ENCODE measurements at places on chromosomes 5 and 9.

- DNase-seq: no peak
These were observed 184.0 kb downstream of the GNAQ start for GRCh38 chr9:77847626-77848025.

- DNase-seq: no peak
These were observed 77.3 kb downstream of the AMBP start for GRCh38 chr9:114000671-114001409.

GRCh38 chr5:1726956-1727355 lies 72.7 kb downstream of the MRPL36 start:
- no peak for DNase-seq

GRCh38 chr9:131335368-131335755 lies 45.8 kb downstream of the PLPP7 start:
- no peak for DNase-seq

DNA sequence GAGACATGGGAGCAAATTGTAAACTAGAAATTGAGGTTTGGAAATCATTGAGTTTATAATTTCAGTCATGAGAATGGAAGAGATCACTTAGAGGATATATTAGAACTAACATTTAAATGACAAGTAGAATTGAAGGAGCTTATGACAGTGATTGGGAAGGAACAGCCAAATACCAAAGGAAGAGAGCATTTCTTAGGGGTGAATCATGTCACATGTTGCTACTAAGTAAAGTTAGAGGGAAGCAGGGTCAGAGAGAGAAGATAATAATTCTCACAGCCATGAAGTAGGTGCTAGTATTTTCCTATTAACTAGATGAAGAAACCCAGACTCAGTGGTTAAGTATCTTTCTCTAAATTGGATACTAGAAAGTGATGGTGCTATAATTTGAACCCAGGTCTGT lies 59.3 kb downstream of the COMMD10 start:
- DNase-seq: no peak

- DNase-seq: no peak
These were observed 6.1 kb upstream of the RNF183 start for GRCh38 chr9:113309204-113309813.

DNA sequence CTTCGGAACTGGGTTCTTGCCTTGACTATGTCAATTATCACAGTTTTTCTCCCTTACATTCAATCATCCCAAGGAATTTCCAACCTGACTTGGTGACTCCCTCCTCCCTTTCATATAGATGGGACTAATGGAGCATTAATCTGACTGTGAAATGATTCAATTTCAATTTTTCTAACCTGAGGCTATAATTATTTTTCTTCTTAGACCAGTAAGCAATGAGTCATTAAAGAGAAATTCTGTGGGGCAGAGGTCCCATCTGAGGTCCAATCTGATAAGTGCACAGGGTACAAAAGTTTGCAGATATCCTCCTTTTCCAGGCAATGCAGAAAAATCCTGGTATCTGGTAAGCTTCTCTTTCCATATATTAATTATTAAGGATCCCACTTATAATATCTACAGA lies 18.9 kb downstream of the PDE4D start:
- no peak for DNase-seq

- DNase-seq: no peak
These were observed 175.7 kb downstream of the MELK start for GRCh38 chr9:36748322-36748899.

All from stimulated activated CD8-positive, alpha-beta memory T cell treated with anti-CD3 and anti-CD28 coated beads, Interleukin-4, amount 100 ng/mL, for 1 hour (primary cell).